Right hindlimb (tissue), 1 donor: ENCODE measurements at places on chromosomes 5 and 9.

DNA sequence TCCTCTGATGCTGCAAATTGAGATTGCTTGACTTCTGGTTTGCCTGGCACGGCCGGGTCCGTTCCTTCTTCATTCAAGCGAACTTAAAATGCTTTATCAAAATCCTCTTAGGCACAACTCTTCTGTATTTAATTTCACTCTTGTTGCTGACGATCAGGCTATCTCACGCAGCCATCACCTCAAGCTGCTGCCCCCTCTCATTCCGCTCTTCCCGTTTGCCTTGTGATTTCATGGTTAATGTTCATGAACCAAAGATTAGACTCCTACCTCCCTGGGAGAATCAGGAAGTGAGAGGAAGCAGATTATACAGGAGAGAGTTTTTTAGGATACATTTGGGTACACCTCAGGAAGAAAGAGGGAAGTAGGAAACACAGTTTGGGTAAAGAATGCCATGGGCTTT is 22.6 kb downstream of the QRFP start:
- no peak for DNase-seq

DNA sequence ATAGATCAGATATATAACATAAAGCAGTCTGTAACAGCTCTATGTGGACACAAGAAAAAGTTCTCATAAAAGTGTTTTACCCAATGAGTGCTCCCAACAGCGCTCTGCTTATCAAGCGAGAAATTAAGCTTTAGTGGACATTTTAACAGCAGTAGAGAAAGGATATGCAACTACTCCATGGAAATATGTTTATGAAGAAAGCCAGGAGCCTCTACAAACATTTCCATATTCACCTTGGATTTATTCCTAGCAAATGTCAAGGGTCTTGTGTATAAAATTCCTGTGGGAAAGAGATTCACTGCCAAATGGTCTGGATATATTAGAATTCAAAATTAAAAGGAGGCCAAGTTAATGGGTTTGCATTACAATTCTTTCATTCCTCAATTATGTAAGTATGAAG is 66.5 kb downstream of the DTWD2 start:
- no peak for DNase-seq

GRCh38 chr9:89723469-89724100 is 118.8 kb downstream of the GADD45G start:
- no peak for DNase-seq

DNA sequence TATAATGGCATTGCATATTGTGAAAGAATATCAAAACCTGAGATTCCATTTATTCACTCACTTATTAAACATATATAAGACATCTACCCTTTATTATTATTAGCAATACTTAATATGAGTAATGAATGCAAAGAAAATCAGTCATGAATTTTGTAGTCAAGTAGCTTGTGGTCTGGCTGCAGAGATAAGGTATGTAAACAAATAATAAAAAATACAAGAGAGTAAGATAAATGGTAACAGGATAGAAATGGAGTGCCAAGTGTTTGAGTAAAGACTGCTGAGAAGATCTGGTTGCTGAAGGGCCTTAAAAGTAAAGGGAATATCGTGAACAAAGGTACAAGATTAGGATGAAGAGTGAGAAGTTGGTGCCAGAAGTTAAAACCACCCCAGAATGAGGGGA is 18.4 kb downstream of the TRIM32 start:
- no peak for DNase-seq

GRCh38 chr9:85178474-85178873 is 508.9 kb downstream of the NTRK2 start:
- DNase-seq, result no peak

- DNase-seq, result no peak
Measured at GRCh38 chr9:99015890-99016289, 72.2 kb downstream of the COL15A1 start.

- DNase-seq, result no peak
Measured at GRCh38 chr5:143228597-143229293, 174.7 kb downstream of the NR3C1 start.

DNA sequence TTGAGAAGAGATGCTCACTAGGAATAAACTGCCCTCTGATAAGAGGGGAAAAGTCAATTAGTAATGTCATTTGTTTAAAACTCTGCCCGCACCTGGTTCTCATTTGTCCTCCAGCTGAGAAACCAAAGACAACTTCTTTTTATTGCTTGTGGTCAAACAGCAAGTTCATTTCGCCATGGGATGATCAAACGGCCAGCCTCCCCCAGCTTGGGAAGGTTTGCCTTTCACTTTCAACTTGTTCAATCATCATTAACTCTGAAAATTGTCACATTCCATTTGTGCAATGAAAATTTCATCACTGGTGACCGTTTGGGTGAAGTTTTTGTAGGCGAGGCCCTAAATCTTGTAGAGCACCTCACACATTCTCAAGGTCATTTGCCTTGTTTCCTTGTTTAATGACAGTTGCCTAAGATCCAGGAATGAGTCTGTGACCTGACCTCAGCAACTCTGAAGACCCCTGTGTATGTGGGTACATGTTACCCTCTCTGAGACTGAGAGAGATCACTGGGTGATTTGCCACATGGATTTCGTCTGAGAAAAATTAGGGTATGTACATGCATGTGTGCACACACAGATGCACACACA is 117.7 kb downstream of the MARCHF3 start:
- DNase-seq, result no peak

DNA sequence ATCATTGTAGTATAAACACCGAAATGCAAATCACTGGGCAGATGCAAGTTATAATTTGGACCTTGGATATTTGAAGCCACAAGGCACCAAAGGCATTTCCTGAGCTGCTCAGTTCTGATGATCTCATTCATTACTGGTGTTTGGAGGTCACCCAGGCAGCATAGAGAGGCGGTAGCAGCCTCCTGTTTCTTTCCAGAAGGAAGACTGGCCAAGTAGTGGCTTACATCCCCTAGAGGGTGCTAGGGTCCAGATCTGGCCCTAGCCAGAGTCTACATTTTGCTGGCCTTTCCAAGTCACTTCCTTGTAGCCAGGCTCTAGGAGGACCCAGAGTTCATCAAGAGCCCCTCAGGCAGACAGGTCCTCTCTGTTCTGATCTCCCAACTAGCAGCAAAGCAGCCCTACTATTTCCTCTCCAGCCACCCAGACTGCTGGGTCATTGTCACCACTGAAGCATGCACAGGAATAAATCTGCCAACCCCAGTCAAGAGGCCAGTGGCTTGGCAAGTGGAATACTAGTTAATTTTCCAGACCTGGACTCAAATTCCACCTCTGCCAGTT is 33.4 kb upstream of the TTC1 start:
- DNase-seq, result peak; percentile 45

DNA sequence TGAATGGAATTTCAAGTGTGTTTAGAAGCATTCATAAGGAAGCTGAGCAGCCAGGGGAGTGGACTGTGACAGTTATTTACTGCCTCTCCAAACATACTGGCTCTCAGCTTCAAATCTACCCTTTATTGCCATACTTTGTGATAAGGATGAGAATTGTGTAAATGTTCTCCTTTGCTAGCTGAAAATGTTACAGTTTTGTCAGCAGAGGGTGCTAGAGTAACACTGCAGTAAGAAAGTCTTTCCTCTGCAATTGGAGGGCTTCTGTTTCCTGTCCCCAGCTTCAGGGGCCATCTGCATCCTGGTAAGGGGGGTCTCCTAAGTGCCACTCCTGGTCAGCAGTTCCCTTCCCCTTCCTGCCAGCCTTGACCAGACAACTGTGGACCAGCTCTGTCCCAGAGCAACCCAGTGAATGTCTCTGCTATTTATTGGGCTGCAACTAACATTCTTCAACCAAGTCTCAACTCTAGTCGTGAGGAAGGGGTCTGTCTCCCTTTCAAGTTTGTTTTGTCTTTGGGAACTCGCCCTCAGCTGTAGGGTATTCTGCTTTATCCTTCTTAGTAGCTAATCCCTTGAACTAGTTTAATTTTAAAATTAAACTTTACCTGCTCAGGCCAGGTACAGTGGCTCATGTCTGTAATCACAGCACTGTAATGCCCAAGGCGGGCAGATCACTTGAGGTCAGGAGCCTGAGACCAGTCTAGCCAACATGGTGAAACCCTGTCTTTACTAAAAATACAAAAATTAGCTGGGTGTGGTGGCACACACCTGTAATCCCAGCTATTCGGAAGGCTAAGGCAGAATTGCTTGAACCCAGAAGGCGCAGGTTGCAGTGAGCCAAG is 45.3 kb downstream of the RAPGEF6 start:
- peak; percentile 47 for DNase-seq

GRCh38 chr5:146042628-146043279 is 62.6 kb downstream of the PLAC8L1 start:
- DNase-seq, result no peak

GRCh38 chr5:96729156-96729555 is 67.0 kb downstream of the CAST start:
- DNase-seq, result no peak

DNA sequence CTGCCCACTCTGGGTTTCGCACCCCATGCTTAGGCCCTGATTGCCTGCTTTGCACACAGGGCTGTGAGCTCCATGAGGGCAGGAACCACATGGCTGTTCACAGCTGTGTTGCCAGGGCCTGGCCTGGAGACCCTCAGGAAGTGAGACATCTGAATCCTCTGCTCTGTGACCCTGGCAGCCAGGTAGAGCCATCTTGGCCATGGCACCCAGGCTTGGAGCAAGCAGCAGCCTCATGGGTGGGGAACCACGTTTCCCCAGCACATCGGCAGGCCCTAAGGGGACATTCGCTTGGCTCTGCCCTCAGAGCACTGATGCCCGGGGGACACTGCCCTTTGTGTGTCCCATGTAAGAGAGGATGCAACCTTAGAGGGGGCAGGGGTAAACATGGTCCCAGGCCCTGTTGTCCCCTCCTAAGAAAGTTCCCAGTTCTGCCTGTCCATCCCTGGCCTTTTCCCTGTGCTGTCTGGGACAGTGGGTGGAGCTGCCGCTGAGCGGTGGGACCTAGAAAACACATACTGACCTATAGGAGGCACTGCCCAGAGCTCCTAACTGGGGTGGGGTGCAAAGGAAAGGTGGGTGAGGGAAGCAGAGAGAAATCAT is 144.1 kb upstream of the IER5L start:
- no peak for DNase-seq

DNA sequence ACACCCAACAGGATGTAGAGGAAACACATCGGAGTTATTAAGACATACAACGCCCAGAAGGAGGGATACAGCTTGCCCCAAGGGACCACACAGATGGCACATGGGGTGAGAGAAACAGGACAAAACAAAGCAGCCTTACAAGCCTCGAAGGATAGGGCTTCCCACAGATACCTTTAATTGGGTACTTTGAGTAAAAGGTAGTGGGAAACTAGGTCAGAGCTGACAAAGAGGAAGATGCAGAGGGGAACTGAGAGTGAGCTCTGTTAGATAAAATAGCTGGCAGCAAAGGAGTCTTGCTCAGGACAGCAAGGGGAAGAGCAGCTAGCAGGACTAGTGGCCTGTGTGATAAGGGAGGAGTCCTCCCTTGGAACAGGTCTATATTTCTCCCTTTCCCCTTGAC is 48.2 kb downstream of the OTP start:
- DNase-seq, result no peak

DNA sequence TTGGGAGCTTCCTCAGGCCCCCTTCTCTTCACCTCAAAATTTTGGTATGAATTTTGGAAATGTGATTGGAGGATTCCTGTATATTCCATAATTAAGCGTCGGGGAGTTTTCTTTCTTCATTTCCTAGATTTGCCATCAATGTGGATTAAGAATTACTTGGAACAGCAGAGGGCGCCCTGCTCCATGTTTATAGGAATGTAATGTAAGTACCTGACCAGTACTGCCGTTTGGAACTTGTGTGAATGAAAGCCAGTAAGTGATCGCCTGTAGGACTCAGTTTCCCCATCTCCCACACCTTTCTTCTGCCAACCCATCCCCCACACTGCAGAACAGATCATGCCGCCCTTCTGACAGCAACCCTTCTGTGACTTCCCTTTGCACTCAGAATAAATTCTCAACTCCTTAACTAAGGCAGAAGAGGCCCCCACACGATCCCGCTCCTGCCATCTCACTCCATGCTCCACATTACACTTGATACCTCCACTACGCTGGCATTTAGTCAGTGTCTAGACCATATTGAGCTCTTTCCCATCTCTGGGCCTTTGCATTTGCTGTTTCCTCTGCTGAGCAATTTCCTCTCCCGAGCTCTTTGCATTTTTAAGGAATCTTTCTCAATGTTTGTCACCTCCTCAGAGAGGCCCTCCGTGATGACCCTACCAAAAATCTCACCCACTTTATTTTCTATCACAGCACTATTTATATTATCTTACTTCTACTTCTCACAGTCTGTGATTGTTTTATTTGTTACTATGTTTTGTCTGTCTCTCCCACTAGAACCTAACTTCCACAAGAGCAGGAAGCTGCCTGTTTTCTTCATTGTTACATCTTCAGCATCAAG is 79.5 kb upstream of the HTR4 start:
- peak; percentile 75 for DNase-seq

DNA sequence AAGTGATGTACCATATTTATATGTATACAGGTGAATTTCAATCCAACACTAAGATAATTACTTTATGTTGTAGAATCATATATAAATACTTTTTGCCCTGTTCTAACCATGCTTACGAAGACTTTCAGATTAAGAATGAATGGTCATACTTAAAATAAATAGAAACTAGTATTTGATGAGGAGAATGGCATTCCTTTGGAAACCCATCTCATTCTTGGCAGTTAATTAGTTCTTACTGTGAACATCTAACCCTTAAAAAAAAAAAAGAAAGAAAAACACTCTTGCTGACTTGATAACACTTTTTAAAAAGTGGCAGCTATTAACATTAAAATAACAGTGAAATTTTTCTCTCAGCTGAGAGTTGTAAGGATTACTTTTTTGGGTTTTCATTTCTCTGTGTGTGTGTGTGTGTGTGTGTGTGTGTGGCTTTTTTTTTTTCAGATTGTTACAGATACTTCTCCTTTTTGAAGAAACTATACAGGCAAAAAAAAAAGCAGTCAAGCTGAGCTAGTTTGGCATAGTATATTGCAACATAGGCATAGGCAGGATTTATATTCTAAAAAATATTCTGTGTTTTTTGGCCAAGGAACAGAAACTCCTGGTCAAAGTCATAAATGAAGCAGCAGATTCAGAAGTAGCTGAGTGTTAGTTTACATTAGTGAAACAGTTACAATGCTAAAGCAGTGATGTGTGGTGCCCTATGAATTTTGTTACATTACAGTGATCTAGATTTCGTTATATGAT is 163.5 kb downstream of the CD180 start:
- no peak for DNase-seq

GRCh38 chr5:165410476-165410875 is 1905.1 kb downstream of the MAT2B start:
- DNase-seq, result no peak

DNA sequence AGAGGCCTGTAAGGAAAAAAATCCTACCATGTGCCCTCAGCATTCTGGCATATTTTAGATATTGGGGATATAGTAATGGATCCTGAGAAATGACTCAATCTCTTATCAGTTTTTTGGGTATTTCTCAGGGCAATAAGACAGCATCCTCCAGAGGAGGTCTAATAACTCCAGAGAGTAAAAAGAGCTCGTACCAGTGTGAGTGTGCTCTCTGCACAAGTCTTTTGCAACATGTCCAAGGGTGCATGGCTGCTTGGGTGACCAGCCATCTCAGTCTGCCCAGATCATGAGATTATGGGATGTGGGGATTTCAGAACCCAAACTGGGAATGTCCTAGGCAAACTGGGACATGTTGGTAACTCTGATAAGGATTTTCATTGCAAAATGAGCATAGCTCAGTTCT is 15.3 kb downstream of the ASPN start:
- no peak for DNase-seq

GRCh38 chr5:105740242-105740641 is 1930.5 kb downstream of the EFNA5 start:
- DNase-seq, result no peak
